ENCODE measurements at places on chromosomes 6 and 20. TPM values are rescaled to one million over a fixed set of nuclear protein-coding genes. Genes with fewer than 3 reads are reported as not detected.

Gene COL21A1
- total RNA-seq = 52.6 TPM

Gene PLCB4
- total RNA-seq = 15.3 TPM

- no peaks in the 10 kb centered on the region for H3K27me3 ChIP-seq
- H3K4me3 ChIP-seq = no peak overlapping the region
- no peak for DNase-seq
- peaks cover 14% of the 10 kb centered on the region for H3K36me3 ChIP-seq
- peak overlapping the region; percentile 4 for H3K27ac ChIP-seq
- H3K4me1 ChIP-seq = peaks cover 41% of the 10 kb centered on the region
These were observed 60.6 kb downstream of the TRAM2 start for GRCh38 chr6:52516269-52516668.

DNA sequence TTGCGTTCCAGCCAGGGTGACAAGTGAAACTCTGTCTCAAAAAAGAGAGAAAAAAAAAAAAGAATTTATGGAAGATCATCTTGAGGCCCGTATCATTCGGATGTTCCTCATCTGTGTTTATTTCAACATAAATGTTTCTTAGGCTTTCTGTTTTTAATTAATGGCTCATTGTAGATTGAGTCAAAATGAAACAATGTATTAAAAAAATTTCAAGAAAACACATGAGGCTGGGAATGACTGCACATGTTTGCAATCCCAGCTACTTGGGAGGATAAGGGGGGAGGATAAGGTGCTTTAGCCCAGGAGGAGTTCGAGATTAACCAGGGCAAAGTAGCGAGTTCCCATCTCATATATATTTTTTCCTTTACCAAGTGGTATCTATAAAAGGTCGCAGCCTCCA is 47.3 kb downstream of the ITCH start:
- H3K4me1 ChIP-seq = peaks cover 9% of the 10 kb centered on the region
- no peak overlapping the region for H3K27ac ChIP-seq
- H3K36me3 ChIP-seq = no peaks in the 10 kb centered on the region
- H3K27me3 ChIP-seq = no peaks in the 10 kb centered on the region
- no peak overlapping the region for H3K4me3 ChIP-seq

DNA sequence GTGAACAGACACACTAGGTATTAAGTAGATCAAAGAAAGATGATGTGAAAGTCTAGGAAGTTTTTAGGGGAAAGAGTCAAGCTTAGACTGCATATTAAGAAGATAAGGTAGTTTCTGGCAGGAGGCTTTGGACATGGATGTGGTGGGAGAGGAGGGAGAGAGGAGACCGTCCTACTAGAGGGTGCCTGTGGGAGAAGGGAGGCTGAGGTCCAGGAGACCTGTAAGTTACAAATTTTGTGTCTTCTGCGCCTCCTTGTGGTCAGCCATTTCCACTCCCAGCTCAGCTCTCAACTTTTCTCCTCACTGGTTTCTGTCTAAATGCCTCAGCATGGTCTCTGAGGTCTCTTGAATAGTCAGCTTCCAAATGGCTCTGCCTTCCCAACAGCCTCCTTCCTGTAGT is 193.5 kb downstream of the UNC5CL start:
- H3K36me3 ChIP-seq = no peaks in the 10 kb centered on the region
- H3K4me1 ChIP-seq = peaks cover 13% of the 10 kb centered on the region
- no peak for DNase-seq
- no peak overlapping the region for H3K27ac ChIP-seq

GRCh38 chr6:42714098-42714761 is 8.2 kb downstream of the PRPH2 start:
- peaks cover 5% of the 10 kb centered on the region for H3K4me1 ChIP-seq
- no peaks in the 10 kb centered on the region for H3K36me3 ChIP-seq
- no peak overlapping the region for H3K4me3 ChIP-seq

DNA sequence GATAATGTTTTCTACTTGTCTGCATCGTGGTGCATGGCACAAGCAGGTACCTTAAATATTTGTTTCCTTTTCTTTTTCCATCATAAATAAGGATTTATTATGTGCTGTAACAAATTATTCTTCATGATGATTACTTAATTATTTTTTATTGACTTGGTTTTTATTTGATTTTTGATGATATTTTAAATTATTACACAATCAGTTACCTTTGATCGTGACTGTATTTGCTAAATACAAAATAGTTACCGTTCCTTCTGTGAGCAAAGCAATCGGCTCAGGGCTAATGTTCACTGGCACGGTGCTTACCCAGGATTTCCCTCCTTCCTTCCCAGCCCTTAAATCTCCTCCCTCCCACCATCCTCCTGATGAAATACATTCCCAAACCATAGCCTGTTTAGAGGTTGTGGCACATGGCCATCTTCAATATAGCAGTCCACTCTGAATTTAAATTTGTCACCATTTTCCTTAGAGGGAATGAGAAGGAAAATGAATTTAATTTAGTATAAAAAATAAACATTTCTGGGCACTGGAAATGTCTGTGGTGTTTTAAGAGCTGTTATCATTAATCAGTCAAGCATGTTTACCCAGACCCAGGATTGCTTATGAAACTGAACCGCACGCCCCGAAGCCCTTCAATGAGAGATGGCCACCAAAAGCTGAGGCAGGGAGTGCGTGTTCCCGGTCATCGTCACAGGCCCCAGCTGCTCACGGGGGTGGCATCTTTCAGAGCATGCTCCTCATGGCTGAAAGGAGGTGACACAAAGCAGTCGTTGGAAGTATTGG is 23.0 kb upstream of the EXOC2 start:
- H3K27me3 ChIP-seq = no peaks in the 10 kb centered on the region
- H3K27ac ChIP-seq = no peak overlapping the region
- H3K4me3 ChIP-seq = no peak overlapping the region
- DNase-seq = no peak
- no peaks in the 10 kb centered on the region for H3K4me1 ChIP-seq

DNA sequence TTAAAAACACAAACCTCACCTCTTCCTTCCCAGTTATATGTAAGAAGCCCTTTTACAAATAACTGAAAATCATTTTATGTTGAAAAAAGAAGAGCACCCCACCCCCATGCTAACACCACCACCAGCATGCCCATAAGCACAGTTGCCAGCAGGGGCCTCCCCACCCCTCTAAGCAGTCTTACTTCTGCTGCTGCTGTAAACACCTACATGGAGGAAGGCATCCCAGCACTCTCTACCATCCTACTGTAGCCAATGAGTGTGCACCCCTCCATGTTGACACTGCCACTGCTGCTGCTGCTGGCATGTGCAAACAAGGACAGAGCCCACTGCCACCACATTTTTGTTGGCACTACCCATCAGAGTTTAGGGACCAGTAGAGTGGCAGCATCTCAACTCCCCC is 49.6 kb upstream of the PHIP start:
- H3K4me1 ChIP-seq = no peaks in the 10 kb centered on the region
- no peaks in the 10 kb centered on the region for H3K36me3 ChIP-seq
- H3K27ac ChIP-seq = no peak overlapping the region
- H3K27me3 ChIP-seq = no peaks in the 10 kb centered on the region
- no peak overlapping the region for H3K4me3 ChIP-seq
- no peak for DNase-seq
